ENCODE measurements at places on chromosomes 16 and 17.

GRCh38 chr17:49457564-49458535 lies 37.2 kb upstream of the NGFR start:
- no peak for DNase-seq

GRCh38 chr16:49599281-49599680 lies 225.7 kb downstream of the C16orf78 start:
- no peak for DNase-seq

- DNase-seq = no peak
Measured at GRCh38 chr16:30474684-30475083, 2.1 kb downstream of the ITGAL start.

DNA sequence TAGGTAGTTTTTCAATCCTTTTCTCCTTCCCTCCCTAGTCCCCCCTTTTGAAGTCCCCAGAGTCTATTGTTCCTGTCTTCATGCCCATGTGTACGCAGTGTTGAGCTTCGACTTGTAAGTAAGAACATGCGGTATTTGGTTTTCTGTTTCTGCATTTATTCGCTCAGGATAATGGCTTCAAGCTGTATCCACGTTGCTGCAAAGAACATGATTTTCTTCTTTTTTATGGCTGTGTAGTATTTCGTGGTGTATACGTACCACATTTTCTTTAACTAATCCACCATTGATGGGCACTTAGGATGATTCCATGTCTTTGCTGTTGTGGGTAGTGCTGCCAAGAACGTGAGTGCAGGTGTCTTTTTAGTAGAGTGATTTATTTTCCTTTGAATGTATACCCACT lies 651.2 kb downstream of the WWOX start:
- no peak for DNase-seq

DNA sequence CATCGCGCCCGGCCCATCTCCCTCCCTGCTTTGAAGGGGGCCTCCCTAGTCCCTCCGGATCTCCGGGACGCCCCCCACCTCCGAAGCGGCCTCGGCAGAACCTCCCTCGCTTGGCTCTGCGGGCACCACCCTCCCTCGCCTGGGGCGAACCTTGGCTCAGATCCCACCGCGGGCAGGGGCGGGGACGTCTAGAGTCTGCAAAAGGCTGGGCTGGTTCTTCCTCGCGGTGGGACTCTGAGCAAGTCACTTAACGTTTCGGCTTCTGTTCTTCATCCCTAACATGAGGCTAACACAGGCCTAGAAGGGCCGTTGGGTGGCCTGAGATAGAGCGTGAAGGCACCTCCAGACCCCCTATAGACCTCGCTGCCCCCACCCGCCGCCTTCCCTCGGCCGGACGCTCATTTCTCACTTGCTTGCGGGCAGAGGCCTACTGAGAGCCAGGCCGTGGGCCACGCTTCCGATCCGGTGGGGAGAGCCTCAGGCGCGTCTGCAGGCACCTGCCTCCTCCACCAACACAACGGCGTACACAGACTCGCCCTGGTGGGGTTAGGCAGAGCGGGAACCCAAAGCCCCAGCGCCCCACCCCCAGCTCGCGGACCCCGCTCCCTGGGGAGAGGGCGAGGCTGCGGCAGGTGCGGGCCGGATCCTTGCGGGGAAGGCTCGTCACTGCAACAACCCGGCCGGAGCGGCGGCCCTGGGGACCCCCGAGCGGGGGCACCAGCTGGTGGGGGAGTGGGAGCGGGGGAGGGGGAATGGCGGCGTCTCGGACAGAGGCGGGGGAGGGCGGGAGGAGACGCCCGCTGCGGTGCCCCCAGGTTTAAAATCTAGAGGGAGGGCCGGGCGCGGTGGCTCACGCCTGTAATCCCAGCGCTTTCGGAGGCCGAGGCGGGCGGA lies 5.4 kb downstream of the MYO1C start:
- DNase-seq = no peak

DNA sequence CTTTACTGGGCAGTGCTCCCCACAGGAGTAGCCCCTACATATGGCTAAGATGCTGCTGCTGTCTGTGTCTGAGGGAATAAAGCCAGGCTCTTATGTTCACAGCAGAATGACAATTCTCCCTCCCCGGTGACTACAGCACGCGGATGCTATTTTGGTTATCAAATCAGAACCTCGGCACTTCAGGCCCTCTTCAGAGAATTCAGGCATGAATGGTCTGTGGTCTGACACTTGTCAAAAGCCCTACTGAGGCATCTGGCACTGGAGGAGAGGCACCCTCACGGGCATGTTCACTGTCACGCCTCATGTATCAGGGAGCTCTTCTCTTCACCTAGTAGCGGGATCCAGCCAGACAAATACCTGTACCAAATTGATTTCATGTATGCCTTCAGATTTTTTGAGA lies 30.4 kb downstream of the KIAA0513 start:
- no peak for DNase-seq

DNA sequence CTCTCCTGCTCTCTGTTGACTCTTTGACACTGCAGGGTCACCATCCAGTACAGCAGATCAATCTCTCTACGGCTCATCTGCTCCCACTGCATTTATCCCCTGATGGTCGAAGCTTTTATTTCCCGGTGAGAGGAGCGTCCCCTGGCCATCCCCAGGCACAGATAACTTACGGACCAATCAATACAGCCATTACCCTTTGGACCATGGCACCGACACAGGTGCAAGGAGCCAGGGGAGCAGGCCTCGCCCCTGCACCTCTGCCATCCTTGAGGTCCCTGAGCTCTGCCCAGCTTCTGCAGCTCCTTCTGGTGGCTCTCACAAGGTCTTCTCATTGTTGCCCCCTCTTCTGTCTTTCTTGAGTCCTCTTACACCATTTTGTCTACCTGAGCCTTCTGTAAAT lies 115.6 kb downstream of the SDK2 start:
- no peak for DNase-seq

GRCh38 chr16:73189136-73189535 lies 141.2 kb upstream of the ZFHX3 start:
- no peak for DNase-seq

DNA sequence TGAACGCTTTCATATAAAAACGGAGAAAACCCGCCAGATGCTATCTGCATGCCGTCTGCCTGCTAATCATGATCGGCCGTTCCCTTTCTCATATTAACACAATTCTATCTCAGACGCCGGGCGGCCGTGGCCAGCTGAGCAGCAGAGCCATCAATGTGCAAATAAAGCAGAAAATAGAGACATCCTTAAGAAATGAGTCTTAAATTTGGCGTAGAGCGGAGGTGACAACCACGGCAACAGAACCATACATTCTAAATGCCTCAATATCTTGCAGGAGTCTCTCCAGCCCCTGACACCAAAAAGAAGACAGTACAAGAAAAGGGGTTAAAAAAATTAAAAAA lies 2.7 kb upstream of the IRX5 start:
- DNase-seq = no peak

GRCh38 chr16:30429418-30429677 lies 482 bp downstream of the DCTPP1 start:
- no peak for DNase-seq

GRCh38 chr16:57178196-57178595 lies 7.6 kb downstream of the PSME3IP1 start:
- DNase-seq = no peak

DNA sequence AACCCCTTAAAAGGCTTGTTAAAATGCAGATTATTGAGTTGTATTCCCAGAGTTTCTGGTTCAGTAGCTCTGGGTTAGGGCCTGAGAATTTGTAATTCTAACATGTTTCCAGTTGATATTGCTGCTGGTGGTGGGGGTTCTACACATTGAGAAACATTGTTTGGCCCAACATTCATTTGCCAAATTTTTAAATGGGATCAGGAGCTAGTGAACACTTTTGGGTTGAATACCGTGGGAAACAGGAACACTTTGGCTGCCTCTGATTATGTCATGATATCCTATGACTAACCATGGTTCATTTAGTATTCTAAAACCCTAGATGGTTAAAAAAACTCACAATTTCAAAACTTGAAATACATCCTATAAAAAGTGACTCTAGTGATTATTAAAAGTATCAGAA lies 89.3 kb downstream of the RPGRIP1L start:
- DNase-seq = no peak

DNA sequence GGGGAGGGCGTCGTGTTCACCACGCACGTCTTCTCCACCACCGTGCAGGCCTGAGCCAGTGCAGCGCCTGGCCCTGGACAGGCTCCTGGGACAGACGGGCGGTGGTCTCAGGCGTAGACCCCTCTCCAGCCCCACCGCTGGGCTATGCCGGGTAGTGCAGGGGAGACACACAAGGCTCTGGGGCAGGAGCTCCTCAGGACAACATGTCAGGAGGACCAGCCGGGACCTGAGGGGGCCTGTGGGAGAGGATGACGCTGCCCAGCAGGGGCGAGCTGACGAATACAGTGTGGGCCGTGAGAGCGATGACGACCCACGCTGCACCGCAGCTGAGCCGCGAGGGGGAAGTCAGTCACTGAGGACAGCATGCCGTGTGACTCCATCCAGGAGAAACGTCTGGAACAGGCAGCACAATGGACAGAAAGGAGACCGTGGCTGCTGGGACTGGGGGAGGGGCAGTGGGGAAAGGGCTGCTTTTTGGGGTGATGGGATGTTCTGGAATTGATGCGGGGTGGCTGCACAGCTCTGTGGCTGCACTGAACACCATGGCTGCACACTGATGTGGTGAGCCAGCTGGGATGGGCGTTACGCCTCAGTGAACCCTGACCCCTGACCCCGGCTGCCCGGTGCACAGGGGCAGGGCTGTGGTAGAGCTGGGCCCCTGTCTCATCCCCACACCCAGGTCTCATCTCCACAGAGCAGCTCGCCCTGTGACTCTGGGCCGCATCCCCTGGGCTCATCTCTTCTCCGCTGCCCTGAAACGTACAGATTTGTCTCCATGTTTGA lies 20.2 kb downstream of the DNASE1 start:
- DNase-seq = no peak

DNA sequence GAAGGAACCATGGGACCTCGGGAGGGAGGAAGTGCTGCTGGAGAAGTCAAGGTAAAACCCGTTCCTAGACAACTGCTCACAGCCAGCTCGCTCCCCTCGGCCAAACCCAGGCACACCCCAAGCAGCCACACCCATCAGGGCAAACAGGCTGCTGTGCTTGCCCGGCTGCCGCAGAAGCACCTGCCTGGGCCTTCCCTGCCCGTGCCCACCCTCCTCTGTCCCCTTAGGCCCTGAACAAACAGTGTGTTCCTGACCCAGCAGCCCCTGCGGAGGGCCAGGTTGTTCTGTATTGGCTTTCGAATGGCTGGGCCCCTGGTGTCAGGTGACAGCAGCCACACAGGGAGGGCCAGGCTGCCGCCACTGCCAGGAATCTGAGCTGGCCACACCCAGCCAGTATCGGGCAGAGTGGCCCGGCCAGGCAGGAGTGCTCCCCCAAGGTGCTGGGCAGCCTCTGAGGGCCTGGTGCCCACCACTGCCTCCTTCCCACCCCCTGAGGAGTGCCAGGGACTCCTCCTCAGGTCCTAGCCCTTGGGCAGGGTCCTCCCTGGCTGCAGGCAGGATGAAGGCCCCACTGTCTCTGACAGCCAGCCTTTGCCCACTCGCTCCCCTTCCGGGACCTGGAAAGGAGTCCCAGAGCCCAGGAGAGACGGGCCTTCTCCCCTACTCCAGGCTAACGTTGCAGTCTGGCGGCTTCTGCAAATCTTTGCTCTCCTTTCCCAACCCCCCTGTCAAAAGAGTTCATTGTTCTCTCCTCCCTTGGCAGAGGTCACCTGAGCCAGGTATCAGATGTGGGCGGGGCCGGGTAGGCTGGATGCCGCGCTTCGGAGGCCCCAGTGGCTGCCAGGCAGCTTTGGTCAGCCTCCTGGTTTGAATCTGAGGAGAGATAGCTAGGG lies 24.0 kb downstream of the LLGL2 start:
- no peak for DNase-seq

DNA sequence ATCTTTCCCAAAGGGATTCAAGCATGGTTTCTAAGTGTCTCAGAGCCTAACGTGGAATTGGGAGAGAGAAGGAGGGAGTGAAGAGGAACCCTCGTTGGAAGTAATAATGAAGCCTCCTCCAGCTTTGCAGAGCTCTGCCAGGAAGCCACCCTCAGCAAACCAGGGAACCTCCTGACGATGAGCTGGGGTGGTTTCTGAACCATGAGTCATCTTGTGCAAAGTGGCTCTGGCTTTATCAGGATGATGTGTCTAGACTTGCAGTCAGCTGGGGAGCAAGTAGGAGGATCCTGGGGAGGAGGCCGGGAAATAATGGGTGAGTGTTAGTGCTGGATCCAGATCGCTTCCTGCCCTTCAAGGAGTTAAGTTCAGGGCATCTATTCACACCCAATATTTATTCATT lies 191.7 kb upstream of the RBFOX1 start:
- DNase-seq = peak; percentile 2

- no peak for DNase-seq
Measured at GRCh38 chr16:14248791-14249190, 177.7 kb downstream of the MRTFB start.

DNA sequence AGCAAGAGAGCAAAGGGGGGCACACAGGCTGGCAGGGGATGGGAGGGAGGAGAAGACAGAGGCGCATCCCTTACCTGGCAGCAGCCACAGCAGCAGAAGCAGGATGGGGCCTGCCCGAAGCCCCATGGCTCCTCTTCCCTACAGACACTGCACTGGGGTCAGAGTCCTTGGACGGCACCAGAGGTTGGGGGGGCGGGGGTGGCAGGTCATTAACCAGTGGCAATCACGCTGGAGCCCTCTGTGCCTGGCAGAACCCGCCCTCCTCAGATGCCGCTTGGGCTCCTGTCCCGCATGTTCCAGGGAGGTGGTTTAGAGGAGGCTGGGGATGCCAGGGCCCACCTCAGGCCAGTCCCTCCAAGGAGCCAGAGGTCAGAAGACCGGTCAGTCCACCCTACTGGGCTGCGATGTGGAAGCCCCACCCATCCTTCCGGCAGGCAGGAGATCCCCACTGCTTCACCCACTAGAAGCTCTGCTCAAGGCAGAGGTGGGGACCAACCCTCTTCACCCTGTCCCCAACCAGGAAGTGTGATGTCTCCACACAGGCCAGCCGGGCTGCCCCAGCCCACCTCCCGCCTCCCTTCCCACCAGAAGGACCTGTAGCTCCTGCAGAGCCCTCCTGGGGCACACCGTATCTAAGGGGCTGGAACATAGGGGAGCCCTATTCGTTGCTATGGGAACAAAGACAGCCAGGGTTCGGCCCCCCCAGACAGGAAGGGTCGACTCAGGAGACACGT lies 11.7 kb downstream of the ZG16B start:
- no peak for DNase-seq

GRCh38 chr17:12985431-12986293 lies 32.2 kb downstream of the ELAC2 start:
- no peak for DNase-seq

GRCh38 chr17:61484174-61484573 lies 32.0 kb downstream of the TBX4 start:
- no peak for DNase-seq

DNA sequence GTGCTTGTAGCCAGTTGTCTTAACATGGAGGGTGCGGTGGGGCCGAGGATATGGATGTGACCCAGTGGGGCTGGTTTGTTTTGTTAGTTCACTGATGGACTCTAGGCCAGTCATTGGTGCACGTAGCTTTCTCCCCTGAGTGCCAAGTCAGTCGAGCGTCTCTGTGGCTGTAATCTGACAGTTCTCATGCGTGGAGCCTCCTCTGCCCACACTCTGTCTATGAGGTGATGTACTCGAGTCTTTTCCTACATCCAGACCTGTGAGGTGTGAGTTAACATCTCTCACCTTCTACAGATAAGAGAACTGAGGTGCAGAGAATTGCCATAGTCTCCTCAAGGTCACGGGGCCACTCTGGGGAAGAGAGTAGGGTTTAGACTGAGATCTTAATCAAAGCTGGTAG lies 90.2 kb downstream of the MARCHF10 start:
- DNase-seq = no peak

- no peak for DNase-seq
Measured at GRCh38 chr17:50542795-50543774, 3.9 kb upstream of the SPATA20 start.

GRCh38 chr16:53773150-53773846 lies 69.3 kb downstream of the FTO start:
- DNase-seq = no peak

- DNase-seq = no peak
Measured at GRCh38 chr17:46803544-46803943, 14.9 kb downstream of the WNT3 start.
